ENCODE measurements at places on chromosomes 7 and 10.

- H3K4me1 ChIP-seq, result no peaks in the 10 kb centered on the region
- H3K36me3 ChIP-seq, result no peaks in the 10 kb centered on the region
- no peak overlapping the region for H3K27ac ChIP-seq
Observed at GRCh38 chr10:20627946-20628507, 269.1 kb downstream of the NEBL start.

GRCh38 chr7:30851651-30852307 is 59.9 kb upstream of the AQP1 start:
- DNase-seq, result no peak
- peaks cover under 1% of the 10 kb centered on the region for H3K4me1 ChIP-seq
- no peaks in the 10 kb centered on the region for H3K36me3 ChIP-seq
- H3K27ac ChIP-seq, result no peak overlapping the region

- H3K27ac ChIP-seq, result no peak overlapping the region
- H3K36me3 ChIP-seq, result peaks cover 44% of the 10 kb centered on the region
- H3K4me3 ChIP-seq, result no peak overlapping the region
- peaks cover 15% of the 10 kb centered on the region for H3K4me1 ChIP-seq
Observed at GRCh38 chr7:157267956-157268355, 68.8 kb upstream of the DNAJB6 start.

GRCh38 chr10:88006261-88006660 is 142.8 kb downstream of the PTEN start:
- no peaks in the 10 kb centered on the region for H3K36me3 ChIP-seq
- no peaks in the 10 kb centered on the region for H3K27me3 ChIP-seq
- no peak overlapping the region for H3K27ac ChIP-seq
- DNase-seq, result no peak
- no peaks in the 10 kb centered on the region for H3K4me1 ChIP-seq

DNA sequence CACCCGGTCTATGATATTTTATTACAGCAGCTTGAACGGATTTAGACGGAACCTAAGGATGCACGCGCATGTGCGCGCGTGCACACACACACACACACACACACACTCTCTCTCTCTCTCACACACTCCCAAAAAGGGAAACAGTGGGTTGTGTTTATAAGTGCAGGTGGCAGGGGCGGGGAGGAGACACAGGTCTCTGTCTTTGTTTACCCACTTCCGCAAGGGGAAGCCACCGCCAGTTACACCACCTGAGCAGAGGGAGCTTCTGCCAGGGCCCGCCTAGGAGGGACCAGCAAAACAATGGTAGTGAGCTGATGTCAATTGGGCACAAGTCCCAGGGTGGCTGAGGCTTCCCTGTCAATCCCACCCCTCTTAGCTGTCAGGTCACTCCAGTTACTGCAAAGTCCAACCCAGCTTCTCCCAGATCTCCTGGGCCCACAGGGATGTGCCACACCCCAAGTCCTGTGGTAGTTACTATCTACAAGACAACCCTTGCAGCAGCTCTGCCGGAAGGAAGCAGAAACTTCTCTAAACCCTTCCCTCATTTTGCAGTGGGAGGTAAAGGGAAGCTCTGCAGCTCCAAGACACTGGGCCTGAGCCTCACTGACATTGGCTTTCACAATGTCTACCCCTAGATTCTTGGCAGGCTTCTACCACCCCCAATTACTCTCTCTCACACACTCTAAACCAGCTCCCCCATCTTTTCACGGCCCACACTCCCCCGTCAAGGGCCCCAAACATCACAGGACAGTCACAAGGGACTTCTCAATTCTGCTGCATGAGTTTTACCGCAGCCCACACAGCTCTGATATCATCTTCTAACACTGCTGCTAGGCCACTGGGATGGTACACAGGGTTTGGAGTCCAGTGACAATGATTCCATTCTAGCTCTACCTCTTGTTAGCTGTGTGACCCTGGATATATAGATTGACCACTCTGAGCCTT is 17.6 kb downstream of the ANXA11 start:
- H3K27me3 ChIP-seq, result no peaks in the 10 kb centered on the region
- peaks cover 10% of the 10 kb centered on the region for H3K36me3 ChIP-seq
- H3K27ac ChIP-seq, result no peak overlapping the region
- DNase-seq, result no peak
- peaks cover 4% of the 10 kb centered on the region for H3K4me1 ChIP-seq
- H3K4me3 ChIP-seq, result no peak overlapping the region

DNA sequence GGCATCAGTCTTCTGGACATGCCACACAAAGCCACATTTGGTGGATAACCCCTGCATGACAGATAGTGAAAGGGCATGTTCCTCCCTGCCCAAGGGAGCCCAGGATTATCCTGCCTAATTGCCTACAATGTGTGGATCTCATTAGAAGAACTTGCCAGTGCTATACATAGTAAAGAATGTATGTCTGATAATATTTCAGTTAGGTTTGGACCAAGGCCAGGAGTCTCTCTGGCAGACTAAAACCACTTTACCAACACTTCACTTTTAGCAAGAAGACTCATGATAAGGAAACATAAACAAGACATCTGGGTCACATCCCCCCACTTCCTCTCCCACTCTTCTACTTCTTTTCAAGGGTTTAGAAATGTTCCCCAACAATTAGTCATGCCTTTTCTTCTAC is 196.7 kb downstream of the MTERF1 start:
- H3K4me3 ChIP-seq, result no peak overlapping the region
- no peaks in the 10 kb centered on the region for H3K36me3 ChIP-seq
- peaks cover 6% of the 10 kb centered on the region for H3K4me1 ChIP-seq
- no peak for DNase-seq
- H3K27ac ChIP-seq, result no peak overlapping the region
- H3K27me3 ChIP-seq, result no peaks in the 10 kb centered on the region

DNA sequence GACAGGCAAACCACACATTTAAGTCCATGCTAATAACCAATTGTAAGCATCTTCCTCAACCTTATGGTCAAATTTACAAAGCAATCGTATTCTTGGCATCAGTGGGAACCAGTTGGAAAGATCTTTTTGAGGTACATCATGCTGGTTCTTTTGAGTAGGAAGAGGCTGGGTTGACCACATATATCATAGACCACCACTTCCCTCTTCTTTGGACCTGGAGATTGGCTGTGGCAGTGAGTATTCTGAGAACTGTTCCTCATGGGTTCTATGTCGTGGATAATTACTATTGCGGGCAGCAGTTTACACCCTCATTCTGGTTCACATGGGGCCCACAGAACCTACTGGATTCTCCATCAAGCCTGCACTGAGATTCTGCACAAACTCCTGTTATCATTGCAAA is 35.5 kb upstream of the C1GALT1 start:
- no peaks in the 10 kb centered on the region for H3K36me3 ChIP-seq
- H3K27me3 ChIP-seq, result no peaks in the 10 kb centered on the region
- DNase-seq, result no peak

DNA sequence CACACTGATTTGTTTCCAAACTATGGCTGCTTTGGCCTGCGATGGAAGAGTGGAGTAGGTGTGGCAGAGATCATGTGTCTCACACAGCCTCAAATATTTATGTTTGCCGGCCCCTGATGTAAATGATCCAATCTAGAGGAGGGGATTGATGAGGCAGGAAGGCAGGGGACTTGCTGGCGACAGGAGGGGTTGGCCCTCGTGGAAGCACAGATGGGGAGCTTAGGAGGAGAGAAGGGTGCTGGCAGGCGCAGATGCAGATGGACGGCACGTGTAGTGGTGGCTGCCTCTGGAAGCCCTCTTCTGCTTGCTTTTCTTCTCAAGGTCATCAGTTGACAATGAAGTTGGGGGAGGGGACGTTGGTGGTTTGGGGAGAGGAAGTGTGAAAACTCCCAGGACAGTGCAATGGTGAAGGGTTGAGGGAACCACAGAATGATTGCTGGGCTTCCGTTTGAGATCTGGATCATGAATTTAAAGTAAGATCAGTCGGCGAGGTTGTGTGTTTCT is 15.4 kb downstream of the COL13A1 start:
- H3K36me3 ChIP-seq, result no peaks in the 10 kb centered on the region
- H3K27me3 ChIP-seq, result no peaks in the 10 kb centered on the region
- H3K27ac ChIP-seq, result no peak overlapping the region
- no peak overlapping the region for H3K4me3 ChIP-seq
- no peak for DNase-seq

DNA sequence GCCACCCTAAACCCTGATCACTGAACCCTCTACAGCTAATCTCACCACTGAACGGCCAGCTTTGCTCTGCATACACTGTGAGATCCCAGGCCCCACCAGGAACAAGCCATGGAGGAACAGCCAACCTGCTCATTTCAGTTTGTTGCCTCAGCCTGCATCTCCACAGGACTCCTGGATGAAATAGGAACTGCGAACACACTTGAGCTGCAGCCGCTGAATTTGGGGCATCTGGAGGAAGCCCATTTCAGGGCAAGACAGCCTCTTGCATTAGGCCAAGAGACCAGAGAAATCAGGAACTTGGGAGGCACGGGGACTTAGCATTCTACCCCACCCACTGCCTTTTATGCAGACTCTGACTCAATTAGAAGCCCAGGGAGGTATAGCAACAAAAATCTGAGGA is 14.5 kb upstream of the EGR2 start:
- H3K36me3 ChIP-seq, result no peaks in the 10 kb centered on the region
- H3K27ac ChIP-seq, result no peak overlapping the region
- H3K4me1 ChIP-seq, result no peaks in the 10 kb centered on the region
- no peak overlapping the region for H3K4me3 ChIP-seq
- no peaks in the 10 kb centered on the region for H3K27me3 ChIP-seq
- DNase-seq, result no peak

DNA sequence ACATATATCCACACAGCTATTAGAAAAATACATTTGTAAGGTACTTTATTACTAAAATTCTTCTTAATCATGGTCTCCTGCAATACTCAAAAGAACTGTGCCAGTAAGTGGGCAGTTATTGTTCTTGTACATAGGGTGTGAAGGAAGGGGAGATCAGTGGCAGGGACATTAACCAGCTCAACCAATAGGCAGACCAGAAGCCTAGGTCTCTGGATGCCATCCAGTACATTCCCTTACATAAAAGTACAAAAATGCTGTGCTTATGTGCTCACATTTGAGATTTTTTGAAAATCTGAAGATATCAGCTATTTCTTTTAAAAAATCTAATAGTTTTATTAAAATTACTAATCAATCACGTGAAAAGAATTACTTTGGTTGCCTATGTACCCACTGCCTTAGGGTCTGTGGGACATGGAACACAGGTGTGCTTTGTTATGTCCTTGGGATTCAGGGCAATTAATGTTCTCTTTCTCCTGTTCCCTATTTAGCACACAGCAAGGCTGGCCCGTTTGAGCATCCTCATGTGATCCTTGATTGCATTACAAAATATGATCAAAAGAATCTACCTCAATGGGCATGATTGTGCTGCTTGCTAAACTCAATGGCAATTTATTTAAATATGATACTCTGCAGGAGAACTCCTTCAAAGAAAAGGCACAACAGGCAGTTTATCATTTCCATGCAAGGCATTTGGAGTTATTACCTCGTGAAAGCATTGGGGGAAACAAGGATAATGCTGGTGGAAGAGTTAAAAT is 22.7 kb downstream of the TWIST1 start:
- H3K27ac ChIP-seq, result no peak overlapping the region
- no peaks in the 10 kb centered on the region for H3K36me3 ChIP-seq
- H3K27me3 ChIP-seq, result peaks cover 27% of the 10 kb centered on the region
- no peak overlapping the region for H3K4me3 ChIP-seq
- H3K4me1 ChIP-seq, result no peaks in the 10 kb centered on the region

DNA sequence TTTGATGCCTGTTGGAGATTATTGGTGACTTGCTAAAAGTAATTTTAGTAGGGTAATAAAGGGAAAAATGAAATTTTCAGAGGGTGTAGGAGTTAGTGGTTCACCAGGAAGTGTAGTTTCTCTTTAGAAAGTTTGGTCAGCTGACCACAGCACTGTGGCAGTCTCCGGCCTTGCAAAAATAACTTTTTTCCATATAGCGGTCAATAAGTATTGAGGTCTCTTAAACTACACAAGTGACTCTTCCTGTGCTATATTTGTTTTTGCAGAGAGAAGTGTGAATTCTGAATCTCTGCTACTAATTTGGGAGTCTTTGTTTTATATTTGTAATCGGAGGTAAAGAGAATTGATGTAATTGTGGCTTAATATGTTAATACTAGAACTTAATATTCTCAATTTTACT is 24.3 kb downstream of the PTPN12 start:
- no peak overlapping the region for H3K4me3 ChIP-seq
- H3K36me3 ChIP-seq, result peaks cover 34% of the 10 kb centered on the region
- H3K27me3 ChIP-seq, result no peaks in the 10 kb centered on the region
- peaks cover 28% of the 10 kb centered on the region for H3K4me1 ChIP-seq
- no peak for DNase-seq

GRCh38 chr10:120580918-120581895 is 124.2 kb downstream of the PLPP4 start:
- no peak overlapping the region for H3K27ac ChIP-seq
- no peaks in the 10 kb centered on the region for H3K27me3 ChIP-seq
- no peak overlapping the region for H3K4me3 ChIP-seq
- no peaks in the 10 kb centered on the region for H3K4me1 ChIP-seq
- DNase-seq, result no peak
- H3K36me3 ChIP-seq, result no peaks in the 10 kb centered on the region

GRCh38 chr7:151254851-151255250 is 6.4 kb upstream of the SMARCD3 start:
- no peak for DNase-seq
- H3K27me3 ChIP-seq, result no peaks in the 10 kb centered on the region
- no peaks in the 10 kb centered on the region for H3K4me1 ChIP-seq
- no peak overlapping the region for H3K4me3 ChIP-seq
- H3K36me3 ChIP-seq, result no peaks in the 10 kb centered on the region

DNA sequence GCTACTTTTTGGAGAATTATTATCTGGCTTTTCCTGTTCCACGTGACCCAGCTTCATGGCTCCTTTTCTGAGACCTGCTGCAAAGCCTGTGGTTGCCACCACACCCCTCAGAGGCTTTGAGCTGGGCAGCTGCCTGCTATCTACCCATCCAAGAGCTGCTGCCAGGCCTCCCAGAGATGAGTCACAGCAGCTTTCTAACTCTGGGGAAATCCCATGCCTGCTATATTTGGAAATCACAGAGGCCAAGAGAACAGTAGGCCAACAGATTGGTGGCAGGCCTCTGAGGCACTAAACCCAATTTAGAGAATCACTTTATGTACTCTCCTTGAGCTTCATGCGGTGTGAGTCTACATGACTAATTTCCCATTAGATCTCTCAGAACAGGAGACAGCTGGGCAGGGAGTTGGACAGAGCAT is 35.2 kb downstream of the SGCE start:
- H3K27ac ChIP-seq, result no peak overlapping the region
- no peaks in the 10 kb centered on the region for H3K27me3 ChIP-seq
- peaks cover 15% of the 10 kb centered on the region for H3K4me1 ChIP-seq
- H3K4me3 ChIP-seq, result no peak overlapping the region
